ENCODE measurements at places on chromosomes 12 and 14.

DNA sequence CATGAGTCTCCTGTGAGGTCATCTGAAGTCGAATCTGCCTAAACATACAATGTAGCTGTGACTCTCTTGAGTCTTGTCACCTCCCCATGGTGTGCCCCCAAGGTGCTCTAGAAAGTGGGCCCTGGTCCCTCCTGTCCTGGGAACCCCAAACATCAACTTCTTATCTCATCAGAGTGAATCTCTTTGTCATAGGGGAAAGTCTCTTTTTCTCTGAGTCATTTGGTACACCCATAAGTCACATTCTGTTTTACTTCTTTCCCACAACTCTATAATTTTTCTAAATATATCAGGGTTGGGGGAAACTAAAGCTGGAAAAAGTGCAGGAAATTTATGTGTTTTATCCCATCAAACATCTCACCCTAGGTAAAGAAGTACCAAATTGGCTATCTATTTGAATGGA lies 12.9 kb downstream of the SDR9C7 start:
- no peaks in the 10 kb centered on the region for H3K4me1 ChIP-seq
- H3K27ac ChIP-seq: no peak overlapping the region
- H3K27me3 ChIP-seq: no peaks in the 10 kb centered on the region
- no peak for DNase-seq

DNA sequence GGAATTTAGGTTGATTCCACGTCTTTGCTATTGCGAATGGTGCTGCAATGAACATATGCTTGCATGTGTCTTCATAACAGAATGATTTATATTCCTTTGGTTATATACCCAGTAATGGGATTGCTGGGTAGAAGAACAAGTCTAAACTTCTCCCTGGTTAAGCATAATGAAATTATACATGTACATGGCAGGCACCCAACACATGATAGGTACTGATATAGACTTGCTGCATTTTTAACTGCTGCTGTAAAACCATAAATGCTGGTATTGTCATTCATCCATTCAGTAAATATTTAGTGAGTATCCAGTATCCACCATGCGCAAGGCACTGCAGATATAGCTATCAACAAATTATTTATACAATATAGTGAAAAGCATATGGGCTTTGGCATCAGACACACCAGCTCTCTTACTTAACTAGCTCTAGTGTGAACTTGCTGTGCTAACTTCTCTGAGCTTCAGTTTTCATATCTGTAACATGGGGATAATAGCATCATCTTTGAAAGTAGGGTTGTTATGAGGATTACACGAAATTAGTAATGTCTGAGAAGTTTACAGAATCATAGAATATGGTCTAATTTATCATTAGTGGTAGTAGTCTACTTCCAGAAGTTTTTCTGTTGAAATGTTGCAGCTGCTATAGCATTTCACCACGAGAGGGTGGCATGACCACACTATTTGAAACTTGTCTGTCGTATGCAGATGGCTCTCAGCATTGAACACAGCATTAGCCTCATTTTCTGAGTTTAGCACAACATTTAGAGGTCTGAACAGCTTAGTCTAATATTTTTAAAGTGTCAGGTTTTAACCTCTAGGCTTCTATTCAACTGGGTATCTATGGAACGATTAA lies 32.0 kb upstream of the SEL1L start:
- DNase-seq: no peak
- H3K4me1 ChIP-seq: no peaks in the 10 kb centered on the region
- H3K27ac ChIP-seq: no peak overlapping the region

- H3K4me3 ChIP-seq: no peak overlapping the region
Observed at GRCh38 chr12:88241862-88242570, 99.9 kb downstream of the TMTC3 start.

DNA sequence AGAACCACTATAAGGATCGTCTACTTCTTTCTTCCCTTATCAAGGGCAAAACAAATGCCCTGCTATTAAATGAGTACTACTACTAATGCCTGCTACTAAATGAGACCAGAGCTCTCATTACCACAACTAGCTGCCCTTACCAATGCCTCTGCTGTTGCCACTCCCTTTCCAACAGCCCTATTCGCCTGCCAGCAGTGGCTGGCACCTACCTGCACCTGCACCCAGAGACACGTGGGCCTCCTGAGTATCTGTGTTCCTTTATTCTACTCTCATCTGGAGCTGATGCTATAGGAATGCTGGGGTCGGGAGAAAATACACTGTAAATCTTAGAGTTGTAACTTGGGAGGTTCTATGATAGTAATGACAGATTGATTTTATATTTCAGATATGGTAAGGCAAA lies 174.7 kb downstream of the SLC2A13 start:
- H3K27me3 ChIP-seq: no peaks in the 10 kb centered on the region
- no peak for DNase-seq
- H3K27ac ChIP-seq: no peak overlapping the region
- no peak overlapping the region for H3K4me3 ChIP-seq

DNA sequence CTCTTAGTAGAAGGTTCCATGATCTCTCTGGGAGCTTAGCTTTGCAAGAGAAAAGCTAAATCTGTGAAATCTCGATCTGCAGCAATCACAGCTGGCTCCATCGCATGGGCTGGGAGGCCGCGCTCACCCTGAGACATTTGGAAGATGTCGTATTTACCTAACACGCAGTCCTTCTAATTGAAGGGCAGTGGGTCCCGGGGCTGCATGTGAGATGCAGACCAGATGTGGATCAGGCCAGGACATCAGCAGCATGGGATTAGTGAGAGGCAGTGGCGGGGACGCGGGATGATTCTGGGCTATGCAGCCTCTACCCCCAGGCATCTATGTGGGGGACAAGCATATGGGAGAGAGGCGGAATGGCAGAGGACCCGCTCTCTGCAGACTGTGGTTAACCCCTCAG lies 312.4 kb upstream of the RTL1 start:
- no peak overlapping the region for H3K4me3 ChIP-seq
- no peaks in the 10 kb centered on the region for H3K4me1 ChIP-seq
- no peaks in the 10 kb centered on the region for H3K27me3 ChIP-seq
- H3K36me3 ChIP-seq: no peaks in the 10 kb centered on the region

GRCh38 chr12:108299516-108299915 lies 39.6 kb downstream of the CMKLR1 start:
- no peaks in the 10 kb centered on the region for H3K27me3 ChIP-seq
- no peaks in the 10 kb centered on the region for H3K4me1 ChIP-seq
- peak; percentile 9 for DNase-seq

- H3K36me3 ChIP-seq: peaks cover 2% of the 10 kb centered on the region
- no peak overlapping the region for H3K27ac ChIP-seq
- peaks cover 2% of the 10 kb centered on the region for H3K4me1 ChIP-seq
- H3K4me3 ChIP-seq: no peak overlapping the region
- H3K27me3 ChIP-seq: no peaks in the 10 kb centered on the region
- DNase-seq: no peak
Observed at GRCh38 chr14:81178063-81178462, 42.7 kb downstream of the GTF2A1 start.

GRCh38 chr12:45246236-45246635 lies 30.3 kb downstream of the ANO6 start:
- no peak for DNase-seq
- no peaks in the 10 kb centered on the region for H3K27me3 ChIP-seq
- H3K27ac ChIP-seq: no peak overlapping the region
- H3K4me1 ChIP-seq: peaks cover 7% of the 10 kb centered on the region
- no peak overlapping the region for H3K4me3 ChIP-seq
- H3K36me3 ChIP-seq: no peaks in the 10 kb centered on the region

GRCh38 chr14:50512463-50512862 lies 19.9 kb downstream of the MAP4K5 start:
- H3K4me3 ChIP-seq: no peak overlapping the region
- H3K4me1 ChIP-seq: no peaks in the 10 kb centered on the region
- DNase-seq: no peak
- H3K27me3 ChIP-seq: no peaks in the 10 kb centered on the region
- no peaks in the 10 kb centered on the region for H3K36me3 ChIP-seq
- no peak overlapping the region for H3K27ac ChIP-seq

DNA sequence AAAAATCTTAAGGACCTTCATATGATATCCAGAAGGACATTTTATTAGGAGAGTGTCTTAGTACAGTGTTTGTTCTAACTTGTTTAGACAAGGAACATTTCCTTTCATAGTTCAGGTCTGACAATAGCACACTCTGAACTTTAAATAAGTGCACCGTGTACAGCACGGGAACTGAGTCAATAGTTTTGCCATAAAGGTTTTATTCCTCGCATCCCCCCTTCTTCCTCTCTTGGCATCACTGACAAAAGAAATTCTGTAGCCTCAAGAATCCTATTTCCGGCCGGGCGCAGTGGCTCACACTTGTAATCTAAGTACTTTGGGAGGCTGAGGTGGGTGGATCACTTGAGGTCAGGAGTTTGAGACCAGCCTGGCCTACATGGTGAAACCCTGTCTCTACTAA lies 58.3 kb downstream of the TMCC3 start:
- H3K36me3 ChIP-seq: no peaks in the 10 kb centered on the region
- no peak for DNase-seq
- no peak overlapping the region for H3K27ac ChIP-seq
- H3K4me1 ChIP-seq: no peaks in the 10 kb centered on the region
- no peaks in the 10 kb centered on the region for H3K27me3 ChIP-seq
- H3K4me3 ChIP-seq: no peak overlapping the region

- no peak overlapping the region for H3K27ac ChIP-seq
- H3K4me3 ChIP-seq: no peak overlapping the region
- no peak for DNase-seq
- no peaks in the 10 kb centered on the region for H3K27me3 ChIP-seq
- H3K4me1 ChIP-seq: no peaks in the 10 kb centered on the region
- H3K36me3 ChIP-seq: no peaks in the 10 kb centered on the region
Observed at GRCh38 chr12:104751594-104751993, 206.5 kb downstream of the SLC41A2 start.

- no peak for DNase-seq
- H3K4me3 ChIP-seq: no peak overlapping the region
- H3K27me3 ChIP-seq: no peaks in the 10 kb centered on the region
- H3K27ac ChIP-seq: no peak overlapping the region
Observed at GRCh38 chr12:44015333-44015941, 179.6 kb downstream of the TMEM117 start.

GRCh38 chr14:58245562-58245961 lies 919 bp downstream of the PSMA3 start:
- DNase-seq: no peak
- H3K27me3 ChIP-seq: no peaks in the 10 kb centered on the region
- H3K4me3 ChIP-seq: peak overlapping the region; percentile 98
- peaks cover 3% of the 10 kb centered on the region for H3K4me1 ChIP-seq
- no peaks in the 10 kb centered on the region for H3K36me3 ChIP-seq

DNA sequence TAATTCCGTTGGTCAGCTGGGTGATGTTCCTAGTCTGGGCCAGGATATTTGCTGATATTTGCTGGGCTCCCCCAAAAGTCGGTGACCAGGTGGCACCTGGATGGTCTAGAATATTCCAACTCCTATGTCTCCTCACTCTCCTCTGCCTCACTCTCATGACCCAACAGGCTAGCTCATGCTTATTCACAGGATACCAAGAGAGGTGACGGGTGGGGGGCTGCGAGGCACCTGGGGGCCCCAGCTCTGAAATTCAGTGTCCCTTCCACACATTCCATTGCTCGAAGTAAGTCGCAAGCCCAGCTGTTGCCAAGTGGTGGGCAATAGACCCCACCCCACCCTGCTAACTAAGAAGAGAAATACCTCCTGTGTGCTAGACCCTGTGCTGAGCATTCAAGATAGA lies 67.7 kb downstream of the C14orf132 start:
- DNase-seq: no peak
- H3K4me3 ChIP-seq: no peak overlapping the region
- H3K27me3 ChIP-seq: peaks cover 2% of the 10 kb centered on the region
- H3K27ac ChIP-seq: no peak overlapping the region
- H3K4me1 ChIP-seq: no peaks in the 10 kb centered on the region

DNA sequence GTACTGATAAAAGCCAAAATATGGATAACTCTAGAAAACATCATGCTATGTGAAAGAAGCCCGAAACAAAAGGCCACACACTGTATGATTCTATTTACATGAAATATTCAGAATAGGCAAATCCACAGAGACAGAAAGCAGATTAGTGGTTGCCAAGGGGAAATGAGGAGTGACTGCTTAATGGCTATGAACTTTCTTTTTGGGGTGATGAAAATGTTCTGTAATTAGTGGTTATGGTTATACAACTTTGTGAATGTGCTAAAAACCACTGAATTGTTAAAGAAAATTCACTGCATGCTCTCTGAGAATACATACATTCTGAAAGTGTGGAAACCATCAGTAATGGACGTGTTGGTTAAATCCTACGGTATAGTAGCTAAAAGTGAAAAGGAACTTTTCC lies 39.9 kb upstream of the STON2 start:
- H3K27me3 ChIP-seq: no peaks in the 10 kb centered on the region
- H3K4me1 ChIP-seq: no peaks in the 10 kb centered on the region
- H3K4me3 ChIP-seq: no peak overlapping the region
- H3K36me3 ChIP-seq: no peaks in the 10 kb centered on the region
- no peak overlapping the region for H3K27ac ChIP-seq

- H3K4me1 ChIP-seq: no peaks in the 10 kb centered on the region
- no peaks in the 10 kb centered on the region for H3K27me3 ChIP-seq
- no peak overlapping the region for H3K27ac ChIP-seq
- no peak for DNase-seq
- no peaks in the 10 kb centered on the region for H3K36me3 ChIP-seq
- no peak overlapping the region for H3K4me3 ChIP-seq
Observed at GRCh38 chr12:110906083-110906482, 14.3 kb downstream of the MYL2 start.

DNA sequence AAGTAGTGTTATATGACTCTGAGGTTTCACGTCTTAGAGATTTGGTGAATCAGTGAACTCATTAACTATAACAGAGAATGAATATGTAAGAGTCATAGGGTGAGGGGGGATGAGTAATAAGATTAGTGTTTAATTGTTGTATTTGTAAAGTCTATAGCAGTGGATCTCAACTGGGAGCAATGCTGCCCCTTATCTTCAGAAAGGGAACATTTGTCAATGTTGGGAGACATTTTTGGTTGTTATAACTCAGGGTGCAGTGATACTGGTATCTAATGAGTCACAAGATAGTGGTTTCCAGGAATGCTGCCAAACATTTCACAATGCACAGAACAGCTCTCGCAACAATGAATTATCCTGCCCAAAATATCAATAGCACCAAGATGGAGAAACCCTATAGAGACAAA lies 1193.7 kb downstream of the GALC start:
- no peak overlapping the region for H3K4me3 ChIP-seq
- no peak for DNase-seq
- no peaks in the 10 kb centered on the region for H3K4me1 ChIP-seq
- no peaks in the 10 kb centered on the region for H3K36me3 ChIP-seq

DNA sequence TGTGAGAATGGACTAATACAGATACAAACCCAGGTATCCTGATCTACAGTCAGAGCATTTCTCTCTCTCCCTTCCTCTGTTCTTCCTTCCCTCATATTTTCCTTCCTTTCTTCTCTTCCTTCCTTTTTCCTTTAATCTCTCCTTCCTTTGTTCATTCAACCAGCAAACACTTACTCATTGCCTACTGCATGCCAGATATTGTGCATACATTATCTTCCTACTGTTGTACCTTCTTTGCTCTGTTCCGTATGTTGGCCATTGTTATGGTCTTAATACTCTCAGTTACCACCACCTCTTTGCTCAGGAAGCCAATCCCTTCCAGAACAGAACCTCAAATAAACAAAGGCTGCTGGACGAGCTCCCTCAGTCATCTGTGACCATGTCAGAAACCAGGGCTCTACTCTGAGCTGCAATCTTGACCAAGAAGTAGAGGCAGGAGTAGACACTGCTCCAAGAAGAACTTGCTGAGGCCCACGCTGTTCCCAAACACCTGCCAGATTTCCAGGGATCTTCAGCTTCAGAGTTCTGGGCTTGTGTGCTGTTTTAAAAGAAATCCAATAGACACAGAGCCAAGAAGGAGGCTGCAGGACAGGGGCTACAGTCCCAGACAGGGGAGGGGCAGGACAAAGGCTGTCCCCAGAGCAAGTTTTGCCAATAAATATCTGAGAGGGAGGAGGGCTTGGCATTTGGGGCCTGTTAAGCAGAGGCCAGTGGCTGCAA lies 526.7 kb upstream of the TBX3 start:
- no peak overlapping the region for H3K27ac ChIP-seq
- H3K27me3 ChIP-seq: no peaks in the 10 kb centered on the region
- H3K36me3 ChIP-seq: no peaks in the 10 kb centered on the region
- H3K4me1 ChIP-seq: peaks cover 2% of the 10 kb centered on the region
- H3K4me3 ChIP-seq: no peak overlapping the region
- DNase-seq: no peak
